Endodermal cell (in vitro differentiated cells): ENCODE measurements at places on chromosomes 1 and 21.

DNA sequence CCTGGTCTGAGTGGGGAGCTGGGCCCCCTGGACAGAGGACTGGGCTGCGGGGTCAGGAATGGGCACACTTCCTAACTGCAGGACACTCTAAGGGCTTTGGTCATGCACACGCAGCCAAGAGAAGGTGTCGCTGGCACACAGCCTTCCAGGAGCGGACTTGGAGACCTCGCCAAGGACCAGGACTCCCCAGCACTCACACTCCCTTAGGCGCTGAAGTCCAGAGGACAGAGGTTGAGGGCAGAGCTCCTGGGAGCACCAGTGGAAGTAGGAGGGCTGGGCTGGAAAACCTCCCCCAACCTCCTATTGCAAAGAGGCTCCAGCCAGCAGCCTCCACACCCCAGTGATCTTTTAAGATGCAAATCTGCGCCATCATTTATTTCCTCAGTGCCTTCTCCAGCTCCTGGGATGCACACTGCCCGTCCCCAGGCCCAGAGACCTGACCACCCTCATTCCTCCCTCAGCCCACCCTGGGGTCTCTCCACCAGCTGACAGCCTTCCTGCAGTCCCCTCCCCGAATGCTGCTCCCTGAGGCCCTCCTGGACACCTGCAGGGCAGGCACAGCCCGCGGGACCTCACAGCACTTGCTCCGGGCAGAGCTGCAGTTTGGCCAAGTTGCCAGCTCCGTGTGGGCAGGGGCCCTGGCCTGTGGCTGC, 3.0 kb downstream of the TSPEAR start:
- no peaks in the 10 kb centered on the region for H3K36me3 ChIP-seq
- no peak overlapping the region for H3K27ac ChIP-seq
- peak; percentile 73 for DNase-seq

DNA sequence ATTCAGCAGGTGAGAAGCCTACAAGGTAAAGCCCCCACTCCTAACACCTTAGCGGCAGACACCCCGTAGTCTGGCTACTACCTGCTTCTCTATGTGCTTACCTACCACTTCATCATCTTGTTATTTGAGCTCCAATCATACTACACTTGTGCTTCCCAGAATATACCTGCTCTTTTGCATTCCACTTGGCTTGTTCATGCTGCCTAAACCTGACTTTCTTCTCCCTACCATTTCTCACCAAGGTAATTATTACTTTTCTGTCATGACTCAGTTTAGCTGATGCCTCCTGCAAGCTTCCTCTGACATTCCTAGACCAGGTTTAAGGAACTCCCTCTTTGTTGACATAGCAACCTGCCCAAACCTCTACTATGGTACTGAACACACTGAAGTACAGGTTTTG, 495.6 kb upstream of the C1orf87 start:
- no peak for DNase-seq
- no peak overlapping the region for H3K4me3 ChIP-seq
- H3K27me3 ChIP-seq, result no peaks in the 10 kb centered on the region

GRCh38 chr1:212288615-212289014, 3.4 kb downstream of the PPP2R5A start:
- H3K4me3 ChIP-seq, result peak overlapping the region; percentile 90
- H3K36me3 ChIP-seq, result peaks cover 4% of the 10 kb centered on the region

DNA sequence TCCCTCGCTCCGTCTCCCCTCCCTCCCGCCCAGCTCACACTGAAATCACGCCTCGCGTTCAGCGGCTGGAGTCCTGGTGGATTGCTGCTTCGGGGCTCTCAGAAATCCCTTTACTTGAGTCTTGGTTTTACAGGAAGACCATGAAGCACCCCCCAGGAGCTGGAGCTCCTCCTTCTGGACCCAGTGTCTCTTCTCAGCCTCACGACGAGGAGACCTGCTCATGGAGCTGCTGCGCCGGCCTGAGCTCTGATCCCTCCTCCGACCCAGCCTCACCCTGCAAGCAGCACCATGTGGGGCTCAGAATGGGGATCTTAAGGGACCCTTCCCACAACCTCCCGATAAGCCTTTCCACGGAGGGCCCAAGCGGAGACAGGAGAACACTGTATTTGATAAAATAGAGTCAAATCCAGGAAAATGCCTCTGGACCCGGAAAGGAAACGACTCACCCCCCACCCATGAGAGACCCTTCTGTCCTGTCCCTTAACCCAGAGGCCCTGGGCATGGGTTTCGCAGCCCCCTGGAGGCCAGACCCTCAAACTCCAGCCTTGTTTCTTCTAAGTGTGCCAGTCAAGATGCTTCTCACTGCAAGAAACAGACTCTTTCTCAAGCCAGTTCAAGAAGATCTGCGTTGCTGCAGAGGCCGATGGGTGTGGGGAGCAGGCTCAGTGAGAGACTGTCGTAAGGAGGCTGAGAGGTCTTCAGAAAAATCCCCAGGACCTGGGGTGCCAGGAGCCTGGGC, 26.1 kb downstream of the PDE9A start:
- DNase-seq, result peak; percentile 80
- no peak overlapping the region for H3K4me3 ChIP-seq
- no peaks in the 10 kb centered on the region for H3K4me1 ChIP-seq
- H3K36me3 ChIP-seq, result peaks cover 36% of the 10 kb centered on the region
- H3K27me3 ChIP-seq, result no peaks in the 10 kb centered on the region

DNA sequence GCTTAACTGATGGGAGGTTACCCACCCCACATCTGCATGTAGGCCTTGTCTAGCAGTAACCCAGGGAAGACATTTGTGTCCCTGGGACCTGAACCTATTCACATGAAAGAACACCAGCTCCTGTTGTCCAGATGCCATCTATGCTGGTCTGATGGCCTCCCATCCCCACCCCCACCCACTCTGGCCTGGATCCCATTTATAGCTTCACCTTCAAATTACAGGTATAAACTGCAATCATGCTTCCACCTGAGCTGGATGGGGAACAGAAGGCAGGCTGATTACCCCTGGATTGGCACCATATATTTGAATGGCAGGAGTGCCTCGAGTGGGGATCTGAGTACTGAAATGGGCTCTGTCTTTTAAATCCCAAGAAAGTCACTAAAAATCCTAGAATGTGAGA, 312.7 kb upstream of the USP24 start:
- no peak overlapping the region for H3K27ac ChIP-seq
- H3K4me1 ChIP-seq, result no peaks in the 10 kb centered on the region
- no peaks in the 10 kb centered on the region for H3K27me3 ChIP-seq
- no peak for DNase-seq
- no peaks in the 10 kb centered on the region for H3K36me3 ChIP-seq

GRCh38 chr21:27060190-27060589, 93.3 kb upstream of the ADAMTS5 start:
- no peaks in the 10 kb centered on the region for H3K27me3 ChIP-seq
- H3K36me3 ChIP-seq, result no peaks in the 10 kb centered on the region
- no peak overlapping the region for H3K27ac ChIP-seq
- H3K4me3 ChIP-seq, result no peak overlapping the region
- DNase-seq, result no peak

GRCh38 chr1:9279172-9279840, 13.4 kb upstream of the SPSB1 start:
- H3K4me3 ChIP-seq, result no peak overlapping the region
- H3K27me3 ChIP-seq, result no peaks in the 10 kb centered on the region
- DNase-seq, result no peak
- H3K27ac ChIP-seq, result no peak overlapping the region
- no peaks in the 10 kb centered on the region for H3K36me3 ChIP-seq

GRCh38 chr1:201916649-201917249, 28.1 kb downstream of the SHISA4 start:
- no peak for DNase-seq
- H3K27me3 ChIP-seq, result no peaks in the 10 kb centered on the region
- no peak overlapping the region for H3K27ac ChIP-seq
- no peaks in the 10 kb centered on the region for H3K36me3 ChIP-seq
- no peaks in the 10 kb centered on the region for H3K4me1 ChIP-seq

GRCh38 chr21:42165901-42166300, 53.0 kb upstream of the ABCG1 start:
- H3K36me3 ChIP-seq, result no peaks in the 10 kb centered on the region
- H3K4me3 ChIP-seq, result no peak overlapping the region
- no peaks in the 10 kb centered on the region for H3K4me1 ChIP-seq

- no peak overlapping the region for H3K27ac ChIP-seq
- no peak overlapping the region for H3K4me3 ChIP-seq
- peak; percentile 40 for DNase-seq
- peaks cover 40% of the 10 kb centered on the region for H3K36me3 ChIP-seq
- no peaks in the 10 kb centered on the region for H3K27me3 ChIP-seq
- H3K4me1 ChIP-seq, result no peaks in the 10 kb centered on the region
Observed at GRCh38 chr1:42929434-42930177, 29.1 kb downstream of the SLC2A1 start.

DNA sequence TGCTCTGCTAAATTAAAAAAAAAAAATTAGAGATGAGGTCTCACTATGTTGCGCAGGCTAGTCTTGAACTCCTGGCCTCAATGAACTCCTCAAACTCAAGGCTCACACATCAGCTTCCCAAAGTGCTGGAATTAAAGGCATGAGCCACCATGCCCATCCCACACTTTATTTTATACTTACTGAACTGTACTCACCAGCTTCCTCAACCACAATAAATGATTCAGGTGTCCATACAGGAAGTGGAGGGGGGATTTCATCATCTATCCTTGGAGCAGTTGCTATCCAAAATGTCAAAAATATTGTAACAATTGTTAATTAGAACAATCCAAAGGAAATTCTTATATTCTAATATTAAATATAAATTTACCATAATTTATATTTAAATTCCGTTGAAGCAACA, 22.4 kb upstream of the RSBN1 start:
- H3K4me1 ChIP-seq, result no peaks in the 10 kb centered on the region
- DNase-seq, result no peak
- no peaks in the 10 kb centered on the region for H3K36me3 ChIP-seq
- H3K27me3 ChIP-seq, result peaks cover 9% of the 10 kb centered on the region

DNA sequence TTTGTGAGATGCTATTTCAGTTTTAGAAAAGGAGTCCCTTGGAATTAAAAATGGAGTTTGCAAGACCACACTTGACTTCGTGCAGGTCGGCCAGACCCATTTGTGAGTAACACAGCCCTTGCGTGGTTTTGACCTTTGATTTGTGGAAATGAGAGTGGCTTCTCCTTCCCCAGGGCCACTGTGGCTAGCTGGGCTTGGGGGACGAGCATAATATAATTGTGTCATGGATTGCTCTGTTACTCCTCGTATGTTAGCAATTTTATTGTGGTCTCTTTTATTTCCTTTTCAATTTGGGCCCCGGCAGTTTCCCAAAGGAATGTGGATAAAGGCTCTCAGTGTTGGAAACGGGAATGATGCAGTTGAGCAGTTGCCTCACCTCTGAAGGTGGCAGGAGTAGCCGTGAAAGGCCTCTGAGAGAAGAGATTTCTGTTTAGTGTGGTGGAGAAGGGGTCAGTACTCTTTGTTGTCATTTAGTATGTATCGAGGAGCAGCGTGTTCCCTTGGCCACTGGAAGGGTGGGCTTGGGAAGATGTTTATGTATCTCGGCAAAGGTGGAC, 194.6 kb downstream of the PBX1 start:
- peaks cover under 1% of the 10 kb centered on the region for H3K4me1 ChIP-seq
- no peaks in the 10 kb centered on the region for H3K36me3 ChIP-seq
- H3K4me3 ChIP-seq, result no peak overlapping the region

DNA sequence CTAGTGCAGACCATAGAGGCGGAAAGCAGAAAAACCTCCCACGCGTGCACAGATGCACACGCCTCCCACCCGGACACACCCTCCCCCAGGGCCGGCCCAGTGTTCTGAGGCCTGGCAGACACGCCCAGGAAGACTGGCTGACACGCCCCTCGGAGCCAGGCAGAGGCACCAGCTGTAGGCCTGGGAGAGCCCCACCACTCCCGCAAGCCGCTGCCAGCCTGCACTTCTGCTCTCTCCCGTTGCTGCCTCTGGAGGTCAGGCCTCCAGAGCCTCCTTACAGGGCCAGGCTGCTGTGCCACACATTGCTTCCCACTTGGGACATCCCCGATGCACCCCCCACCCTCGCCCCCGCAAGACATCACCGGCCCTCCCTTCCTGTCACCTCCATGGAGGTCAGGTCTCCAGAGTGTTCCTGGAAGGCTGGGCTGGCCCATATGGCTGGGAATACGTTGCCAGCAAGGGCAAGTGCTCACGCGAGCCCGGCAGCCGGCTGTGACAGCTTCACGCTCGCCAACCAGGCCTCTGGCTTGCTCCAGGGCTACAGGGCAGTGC, 40.4 kb downstream of the CASZ1 start:
- no peaks in the 10 kb centered on the region for H3K36me3 ChIP-seq
- H3K27ac ChIP-seq, result peak overlapping the region; percentile 38
- no peaks in the 10 kb centered on the region for H3K4me1 ChIP-seq
- no peak overlapping the region for H3K4me3 ChIP-seq
- DNase-seq, result no peak
